ENCODE measurements at places on chromosomes 1 and 21.

GRCh38 chr1:45543581-45544417 lies 6.8 kb upstream of the AKR1A1 start:
- peak; percentile 58 for DNase-seq

DNA sequence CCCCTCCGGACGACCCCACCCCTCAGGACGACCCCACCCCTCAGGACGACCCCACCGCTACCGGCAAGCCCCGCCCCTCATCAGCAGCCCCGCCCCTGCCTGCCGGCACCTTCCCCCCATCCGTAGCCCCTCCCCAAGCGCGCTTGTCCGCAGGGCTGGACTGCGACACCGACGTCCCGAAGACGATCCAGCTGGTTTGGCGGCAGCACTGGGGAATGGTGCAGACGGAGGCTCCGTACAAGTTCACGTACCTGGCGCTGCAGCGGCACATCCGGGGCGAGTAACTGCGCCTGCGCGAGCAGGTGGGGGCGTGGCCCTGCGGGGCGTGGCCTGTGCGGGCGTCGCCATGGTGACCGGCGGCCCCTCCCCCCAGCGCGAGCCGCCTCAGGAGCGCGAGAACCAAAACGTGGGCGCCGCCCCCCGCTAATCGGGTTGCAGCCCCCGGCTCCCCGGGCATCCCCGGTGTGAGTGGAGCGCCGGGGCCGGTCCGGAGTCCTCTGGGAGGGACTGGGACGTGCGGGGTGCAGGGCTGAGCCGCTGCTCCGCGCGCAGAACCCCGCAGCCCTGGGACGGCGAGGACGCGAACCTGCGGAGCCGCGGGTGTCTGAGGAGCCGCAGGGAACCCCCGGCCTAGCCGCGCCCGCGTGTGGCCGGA lies 4.9 kb downstream of the RNF223 start:
- DNase-seq, result peak; percentile 61

DNA sequence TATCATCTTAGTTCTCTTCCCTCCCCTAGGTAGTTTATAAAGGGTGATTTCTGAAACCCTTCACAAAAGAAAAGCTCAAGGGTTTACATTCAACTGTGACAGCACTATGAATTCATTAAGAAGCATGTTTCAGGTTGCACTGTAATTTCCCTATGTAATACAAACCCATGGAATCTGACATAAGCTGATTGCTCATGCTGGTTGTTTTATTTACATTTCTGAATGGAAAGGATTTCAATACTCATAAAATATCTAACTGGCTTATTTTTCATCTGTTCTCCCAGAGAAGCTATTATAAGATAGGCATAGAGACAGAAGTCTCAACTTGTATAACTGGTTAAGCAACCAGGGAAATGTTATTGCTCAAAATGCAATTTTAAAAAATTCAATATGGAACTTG lies 20.5 kb downstream of the WNT2B start:
- no peak for DNase-seq

- no peak for DNase-seq
Observed at GRCh38 chr1:192530254-192530653, 45.3 kb upstream of the RGS1 start.
